Left colon (tissue), 2 donors: ENCODE measurements at places on chromosomes 13 and 19. TPM values are rescaled to one million over a fixed set of nuclear protein-coding genes. Genes with fewer than 3 reads are reported as not detected.

NKPD1 gene
- total RNA-seq = 0.08 TPM

MYPOP gene
- 10.4 TPM for total RNA-seq

ZNF573 gene
- 6.0 TPM for total RNA-seq

KLK15 gene
- 8.5 TPM for total RNA-seq

TUBA3C gene
- not detected for total RNA-seq

ERICH4 gene
- total RNA-seq = not detected

C1QTNF9B gene
- total RNA-seq = not detected

AMER2 gene
- total RNA-seq = not detected

CRTC1 gene
- 10.2 TPM for total RNA-seq

ZNF135 gene
- total RNA-seq = 1.2 TPM

PCDH17 gene
- 1.2 TPM for total RNA-seq

GPR42 gene
- total RNA-seq = not detected

PSG1 gene
- total RNA-seq = not detected

TNNT1 gene
- total RNA-seq = 0.40 TPM

CALR3 gene
- not detected for total RNA-seq

LRFN3 gene
- 14.7 TPM for total RNA-seq

RNF225 gene
- total RNA-seq = not detected

NBEA gene
- 2.1 TPM for total RNA-seq

RAB4B gene
- total RNA-seq = 67.9 TPM

KLK10 gene
- total RNA-seq = 0.37 TPM

KDELR1 gene
- 236 TPM for total RNA-seq

ERICH6B gene
- total RNA-seq = not detected

GAPDHS gene
- total RNA-seq = not detected

KLK1 gene
- total RNA-seq = 182 TPM

OR7G3 gene
- total RNA-seq = not detected

STOML3 gene
- total RNA-seq = 0.25 TPM

MLLT1 gene
- total RNA-seq = 28.3 TPM

CD79A gene
- 13.7 TPM for total RNA-seq

C1QTNF9 gene
- total RNA-seq = 0.45 TPM

SYNGR4 gene
- not detected for total RNA-seq

TNFSF9 gene
- total RNA-seq = 2.7 TPM

VAV1 gene
- 8.5 TPM for total RNA-seq

SLC25A41 gene
- total RNA-seq = 0.85 TPM

ZNF793 gene
- total RNA-seq = 2.6 TPM

NCR1 gene
- not detected for total RNA-seq

KIR3DL2 gene
- total RNA-seq = not detected

ZGLP1 gene
- 2.8 TPM for total RNA-seq

MBD3L2 gene
- not detected for total RNA-seq

TRPM4 gene
- total RNA-seq = 244 TPM

ARHGEF7 gene
- total RNA-seq = 53.0 TPM

PCDH20 gene
- 4.7 TPM for total RNA-seq

VSTM1 gene
- total RNA-seq = not detected

MYH14 gene
- total RNA-seq = 653 TPM

ZNF154 gene
- total RNA-seq = 1.8 TPM

ZNF90 gene
- total RNA-seq = 3.4 TPM

OR2Z1 gene
- not detected for total RNA-seq

IZUMO1 gene
- total RNA-seq = not detected

APOC1 gene
- 23.8 TPM for total RNA-seq

CYSLTR2 gene
- total RNA-seq = 0.27 TPM

CEACAM4 gene
- 0.24 TPM for total RNA-seq

NOSIP gene
- total RNA-seq = 66.4 TPM

FOXA3 gene
- 31.5 TPM for total RNA-seq

PEAK3 gene
- total RNA-seq = 0.78 TPM

ETV2 gene
- total RNA-seq = 0.87 TPM

MIR17HG gene
- total RNA-seq = 1.4 TPM

ATP4A gene
- not detected for total RNA-seq

LYPD5 gene
- 3.5 TPM for total RNA-seq

ZNF582 gene
- total RNA-seq = 1.3 TPM

GARIN5A gene
- 3.1 TPM for total RNA-seq
